ENCODE measurements at places on chromosomes 7 and 10.

GRCh38 chr7:76281706-76282343 is 20.6 kb upstream of the HSPB1 start:
- no peak for DNase-seq

- DNase-seq, result no peak
Measured at GRCh38 chr7:149385195-149385950, 75.5 kb downstream of the ZNF777 start.

DNA sequence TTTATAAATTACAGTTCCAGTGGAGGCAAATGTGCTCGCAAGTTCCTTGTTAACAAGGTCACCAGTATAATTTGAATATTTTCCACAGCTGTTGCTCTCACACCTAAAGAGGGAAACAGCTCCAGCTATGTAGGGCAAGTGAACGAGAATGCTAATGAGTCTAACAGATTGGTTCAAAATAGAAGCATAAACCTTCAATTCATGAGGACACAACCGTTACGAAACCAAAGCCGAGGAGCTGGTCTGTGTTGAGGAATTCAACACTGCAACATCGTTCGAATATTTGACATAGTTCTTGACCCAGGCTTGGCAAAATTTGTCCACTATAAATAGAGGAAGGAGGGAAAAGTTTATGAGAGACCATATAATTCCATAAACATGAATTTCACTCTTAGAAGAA is 161.3 kb downstream of the KLF6 start:
- no peak for DNase-seq

- no peak for DNase-seq
Measured at GRCh38 chr7:15688279-15688626, 1.8 kb upstream of the MEOX2 start.

Measured in activated effector memory CD4-positive, alpha-beta T cell treated with anti-CD3 and anti-CD28 coated beads, Interleukin-2, amount 50 U/mL, for 16 hours (primary cell).